ENCODE measurements at places on chromosomes 16 and 17. TPM values are rescaled to one million over a fixed set of nuclear protein-coding genes. Genes with fewer than 3 reads are reported as not detected.

Gene ZNF594
- polyA plus RNA-seq: 11.2 TPM

Gene MT1X
- polyA plus RNA-seq: 10.3 TPM

Gene ALOX15
- 0.40 TPM for polyA plus RNA-seq

Gene MAP2K4
- polyA plus RNA-seq: 21.4 TPM

Gene LGALS9
- 8.5 TPM for polyA plus RNA-seq

Gene TBC1D3K
- not detected for polyA plus RNA-seq

Gene ST6GALNAC2
- polyA plus RNA-seq: 3.3 TPM

Gene ARHGAP23
- 25.1 TPM for polyA plus RNA-seq

Gene MGAT5B
- polyA plus RNA-seq: 0.38 TPM

GRCh38 chr17:36641331-36641876, 40.0 kb downstream of the MRM1 start:
- no peak for DNase-seq

DNA sequence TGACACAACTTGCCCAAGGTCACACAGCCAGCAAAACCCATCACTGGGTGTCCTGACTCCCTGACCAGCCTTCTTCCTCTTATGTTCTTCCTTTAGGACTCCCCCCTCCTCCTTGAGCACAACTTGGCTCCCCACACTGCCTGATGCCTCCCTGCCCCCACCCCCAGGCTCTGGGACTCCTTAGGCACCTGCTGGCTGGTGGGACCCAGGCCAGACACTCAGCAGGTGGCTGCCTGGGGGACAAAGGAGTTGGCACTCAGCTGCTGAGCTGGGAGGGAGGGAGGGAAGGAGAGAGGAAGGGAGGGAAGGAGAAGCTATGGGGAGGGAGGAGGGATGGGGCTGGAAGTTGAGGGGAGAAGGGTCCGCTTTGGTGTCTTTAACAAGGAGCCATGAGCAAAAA, 8.0 kb downstream of the SEZ6 start:
- no peak for DNase-seq

DNA sequence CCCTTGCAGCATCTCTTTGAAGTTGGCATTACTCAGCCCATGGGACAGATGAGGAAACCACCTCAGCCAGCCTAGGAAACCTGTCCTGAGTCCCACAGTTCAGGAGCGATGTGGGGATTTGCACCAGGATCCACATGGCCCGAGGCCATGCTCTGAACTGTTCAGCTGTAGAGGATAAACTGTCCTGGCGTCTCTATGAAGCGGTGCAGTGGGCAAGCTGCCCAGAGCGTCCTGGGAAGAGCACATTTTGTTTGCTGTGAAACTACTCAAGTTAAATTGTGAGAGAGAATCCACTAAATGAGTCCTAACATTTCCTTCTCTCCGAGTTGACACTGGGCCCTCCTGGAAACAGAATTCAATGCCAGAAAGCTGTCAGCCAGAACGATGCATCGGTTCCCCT, 276.6 kb upstream of the TNRC6C start:
- DNase-seq: peak; percentile 76

- DNase-seq: no peak
Measured at GRCh38 chr17:55699181-55699860, 23.3 kb downstream of the TMEM100 start.

DNA sequence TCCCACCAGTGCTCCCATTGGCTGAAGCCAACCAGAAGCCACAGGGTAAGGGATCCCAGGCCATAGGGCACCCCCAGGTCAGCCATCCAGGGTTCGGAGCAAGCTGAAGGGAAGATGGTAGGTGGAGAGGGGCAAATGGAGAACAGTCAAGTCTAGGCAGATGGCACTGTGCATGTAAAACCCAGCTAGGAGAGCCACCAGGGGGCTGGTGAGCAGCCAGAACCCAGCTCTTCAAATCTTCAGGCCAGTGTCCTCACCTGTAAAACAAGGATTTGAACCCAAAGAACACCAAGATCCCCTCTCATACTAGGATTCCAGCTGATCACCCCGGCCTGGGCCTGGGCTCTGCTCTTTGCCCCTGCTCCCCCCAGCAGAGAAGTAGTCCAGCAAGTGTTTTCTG, 43.5 kb downstream of the GINS3 start:
- no peak for DNase-seq

DNA sequence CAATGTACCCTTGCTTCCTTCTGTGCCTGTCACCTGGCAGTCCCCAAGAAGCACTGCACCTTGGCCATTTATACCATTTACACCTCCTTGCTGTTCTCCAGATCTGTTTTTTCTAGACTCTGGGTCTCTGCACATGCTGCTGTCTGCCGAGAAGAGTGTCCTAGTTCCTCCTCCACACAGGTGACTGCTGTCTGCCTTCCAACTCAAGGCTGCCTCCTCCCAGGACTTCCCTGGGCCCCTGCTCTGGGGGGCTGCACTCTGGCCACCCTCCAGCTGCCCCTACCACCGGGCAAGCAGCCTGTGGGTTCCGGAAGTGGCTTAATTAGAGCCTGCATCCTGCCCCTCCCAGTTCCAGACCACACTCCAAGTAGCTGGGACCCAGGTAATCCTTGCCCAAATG, 5.7 kb upstream of the LIMD2 start:
- no peak for DNase-seq

- DNase-seq: no peak
Measured at GRCh38 chr17:4908301-4908700, 5.4 kb upstream of the CHRNE start.

DNA sequence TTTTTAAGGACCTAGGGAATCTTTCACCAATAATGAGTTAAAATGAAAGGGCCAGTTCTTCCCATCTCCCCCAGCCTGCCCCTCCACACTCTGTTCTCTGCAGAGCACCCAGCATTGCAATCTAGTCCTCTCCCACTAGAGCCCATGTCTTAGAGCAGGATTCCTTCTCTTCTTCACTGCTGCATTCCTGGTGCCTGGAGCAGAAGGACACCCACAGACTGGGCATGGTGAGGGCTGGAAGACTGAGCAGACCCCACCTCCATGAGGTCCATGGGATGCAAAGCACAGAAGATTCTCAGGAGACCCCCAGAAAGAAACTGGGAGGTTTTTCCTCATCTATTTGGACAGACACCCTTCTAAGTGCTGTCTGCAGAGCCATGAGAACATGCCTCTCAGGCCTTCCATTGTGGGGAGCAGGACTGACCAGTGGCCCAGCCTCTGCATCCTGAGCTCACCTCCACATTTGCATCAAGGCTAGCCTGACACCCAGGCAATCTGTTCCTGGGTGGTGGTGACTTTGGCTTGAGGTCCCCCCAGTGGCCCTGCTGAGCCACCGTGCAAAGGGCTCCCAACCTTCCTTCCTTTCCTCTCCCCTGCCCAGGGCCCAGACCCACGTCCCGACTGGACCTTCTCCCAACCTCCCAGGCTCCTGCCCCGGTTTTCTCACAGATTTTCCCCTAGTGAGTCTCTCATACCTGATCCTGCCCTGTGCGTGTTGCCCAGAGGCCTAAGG, 74.2 kb upstream of the ZNF469 start:
- no peak for DNase-seq

GRCh38 chr17:76356803-76357456, 3.2 kb upstream of the PRPSAP1 start:
- DNase-seq: no peak

GRCh38 chr17:37743875-37744632, 805 bp downstream of the HNF1B start:
- no peak for DNase-seq

DNA sequence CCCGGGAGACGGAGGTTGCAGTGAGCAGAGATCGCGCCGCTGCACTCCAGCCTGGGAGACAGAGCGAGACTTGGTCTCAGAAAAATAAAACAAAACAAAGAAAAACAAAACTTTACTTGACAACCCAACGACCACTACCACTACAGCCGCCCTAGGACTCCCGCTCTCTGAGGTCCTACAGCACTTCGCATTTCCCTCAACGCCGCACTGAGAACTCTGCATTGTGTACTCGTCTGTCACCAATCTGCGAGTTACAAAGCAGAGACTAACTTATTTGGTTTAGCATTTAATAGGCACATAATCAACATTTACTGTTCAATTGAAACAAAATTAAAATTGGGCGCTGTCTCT, 479 bp upstream of the ZNF207 start:
- DNase-seq: no peak

DNA sequence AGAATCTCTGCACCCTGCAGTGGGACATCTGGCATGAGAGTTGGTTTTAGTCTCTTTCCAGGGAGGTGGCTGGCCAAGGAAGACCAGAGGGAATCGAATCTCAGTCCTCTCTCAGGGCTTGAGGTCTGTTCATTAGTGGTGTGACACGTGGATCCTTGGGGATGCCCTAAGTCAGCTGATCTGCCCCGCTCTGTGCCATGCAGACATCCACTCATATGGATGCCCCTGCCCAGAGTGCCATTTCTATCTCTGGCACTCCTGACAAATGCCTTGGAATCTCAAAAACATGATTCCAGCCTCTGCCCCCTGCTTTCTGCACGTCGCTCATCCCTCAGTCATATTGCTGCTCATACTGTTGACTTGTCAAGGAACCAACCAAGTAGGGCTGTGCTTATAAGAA, 38.8 kb downstream of the WSCD1 start:
- DNase-seq: no peak

GRCh38 chr16:86974120-86974519, 343.1 kb downstream of the C16orf95 start:
- DNase-seq: no peak

- no peak for DNase-seq
Measured at GRCh38 chr17:71057448-71057847, 888.1 kb downstream of the KCNJ2 start.

DNA sequence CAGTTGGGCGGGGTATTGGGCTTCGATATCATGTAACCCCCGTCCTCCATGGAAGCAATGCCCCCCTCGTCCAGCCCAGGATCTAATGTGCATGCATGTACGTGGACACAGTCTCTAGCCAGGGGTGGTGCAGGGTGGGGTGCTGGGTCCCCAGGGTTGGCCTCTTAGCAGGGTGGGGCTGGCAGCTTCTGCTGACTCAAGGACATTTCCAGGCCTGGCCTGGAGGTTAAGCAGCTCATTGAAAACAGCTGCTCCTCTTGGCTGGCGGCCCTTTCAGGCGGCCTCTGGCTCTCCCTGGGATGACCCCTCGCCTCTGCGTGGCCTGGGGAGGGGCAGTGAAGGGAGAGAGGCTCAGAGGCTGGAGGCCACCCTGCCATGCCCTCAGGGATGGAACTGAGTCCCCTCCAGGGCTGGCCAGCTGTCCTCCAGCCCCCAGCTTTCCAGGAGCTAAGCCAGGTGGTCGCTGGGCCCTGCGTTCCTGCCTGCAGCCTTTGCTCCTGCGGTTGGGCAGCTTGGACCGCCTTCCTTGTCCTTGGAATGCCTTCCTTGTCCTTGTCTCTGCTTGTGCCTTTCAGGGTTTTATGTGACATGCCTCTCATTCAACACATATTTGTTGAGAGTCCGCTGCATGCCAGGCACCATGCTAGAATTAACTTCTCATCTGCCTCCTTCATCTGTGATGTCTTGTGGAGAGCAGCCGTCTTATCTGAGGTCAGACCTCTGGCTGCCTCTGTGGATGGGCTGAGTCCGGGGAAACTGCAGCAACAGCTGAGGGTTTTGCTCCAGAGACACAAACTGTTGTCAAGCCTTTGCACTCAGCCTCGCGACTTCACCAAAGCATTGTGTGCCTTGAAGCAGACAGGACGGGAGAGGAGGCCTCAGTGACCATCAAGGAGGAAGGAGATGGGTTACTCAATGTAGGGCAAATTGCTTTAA, 26.6 kb downstream of the MRC2 start:
- DNase-seq: no peak

- DNase-seq: no peak
Measured at GRCh38 chr16:11160676-11161115, 95.3 kb downstream of the SOCS1 start.
